ENCODE measurements at places on chromosomes 2 and 18. TPM values are rescaled to one million over a fixed set of nuclear protein-coding genes. Genes with fewer than 3 reads are reported as not detected.

DNA sequence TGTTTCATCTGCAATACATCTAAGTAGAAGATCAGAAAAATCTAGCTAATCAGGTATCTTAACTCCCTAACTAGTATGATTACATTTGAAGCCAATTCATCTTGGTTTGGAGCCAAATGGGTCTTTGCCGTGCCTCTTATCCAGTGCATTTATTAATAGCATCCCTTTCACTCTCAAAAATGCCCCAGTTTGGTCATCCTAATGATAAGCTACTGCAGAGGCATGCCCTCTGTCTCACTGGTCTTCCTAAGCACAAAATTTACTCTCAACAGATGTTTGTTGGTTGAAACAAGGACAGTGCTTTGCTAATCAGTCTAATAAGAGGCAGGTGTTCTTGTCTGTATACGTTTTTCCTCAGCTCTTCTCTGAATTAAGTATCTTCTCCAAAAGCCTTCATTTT is 403.2 kb downstream of the RAD51AP2 start:
- H3K27me3 ChIP-seq: no peaks in the 10 kb centered on the region
- no peaks in the 10 kb centered on the region for H3K4me1 ChIP-seq
- H3K36me3 ChIP-seq: no peaks in the 10 kb centered on the region

DNA sequence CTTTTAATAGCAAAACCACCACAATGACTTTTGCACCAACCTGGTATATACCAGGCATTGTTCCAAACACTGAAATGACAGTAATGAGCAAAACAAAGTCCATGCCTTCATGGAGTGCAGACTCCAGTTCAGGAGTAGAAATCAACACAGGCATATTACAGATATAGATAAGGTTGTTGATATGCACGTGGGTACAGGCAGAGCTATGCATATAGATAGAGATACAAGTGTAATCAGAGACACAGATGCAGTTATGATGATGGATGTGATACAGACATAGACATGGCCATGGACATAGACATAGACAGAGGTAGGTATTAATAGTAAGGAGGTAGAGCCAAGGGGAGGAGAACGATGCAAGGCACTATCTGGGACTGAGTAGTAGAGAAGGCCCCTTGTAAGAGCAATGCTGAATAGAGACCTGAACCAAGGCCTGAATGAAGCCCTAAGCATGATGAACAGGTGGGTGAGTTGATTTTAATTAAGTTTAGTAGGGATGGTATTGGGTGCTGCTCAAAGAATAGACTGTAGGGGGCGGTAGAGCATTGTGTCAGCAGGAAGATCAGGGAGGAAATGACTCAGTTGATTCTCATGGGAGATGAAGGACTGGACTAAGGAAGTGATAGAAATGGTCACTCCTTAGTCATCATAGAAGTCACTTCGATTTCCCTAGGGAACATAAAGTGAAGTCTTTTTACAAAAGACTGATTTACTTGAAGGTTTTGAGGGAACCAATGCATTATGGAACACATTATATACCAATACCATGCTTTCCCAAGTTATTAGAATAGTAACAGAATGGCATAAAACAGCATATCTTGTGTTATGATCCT is 39.4 kb downstream of the CMPK2 start:
- H3K27me3 ChIP-seq: peaks cover 2% of the 10 kb centered on the region
- H3K36me3 ChIP-seq: no peaks in the 10 kb centered on the region

GALR1 gene
- not detected for total RNA-seq

DNA sequence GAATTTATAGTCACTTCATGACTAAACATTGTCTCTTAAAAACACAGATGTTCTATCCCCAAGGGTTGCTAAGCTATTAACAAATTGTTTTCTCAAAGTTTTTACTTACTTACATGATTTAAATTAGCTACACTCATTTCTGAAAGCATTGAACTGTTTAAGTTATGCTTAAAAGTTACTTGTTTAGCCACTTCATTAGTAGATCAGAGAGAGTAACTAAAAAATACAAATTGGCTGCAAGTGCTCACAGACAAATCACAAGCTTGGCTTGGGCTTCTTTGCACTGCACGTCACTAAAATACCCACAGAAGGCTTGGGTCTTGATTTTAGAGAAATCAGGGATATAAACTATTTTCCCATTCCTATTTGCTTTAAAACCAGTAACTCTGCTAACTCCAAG is 114.1 kb upstream of the SMAD7 start:
- no peak for DNase-seq
- no peaks in the 10 kb centered on the region for H3K27me3 ChIP-seq
- H3K4me1 ChIP-seq: no peaks in the 10 kb centered on the region
- no peaks in the 10 kb centered on the region for H3K36me3 ChIP-seq
- no peak overlapping the region for H3K27ac ChIP-seq
- no peak overlapping the region for H3K4me3 ChIP-seq

DNA sequence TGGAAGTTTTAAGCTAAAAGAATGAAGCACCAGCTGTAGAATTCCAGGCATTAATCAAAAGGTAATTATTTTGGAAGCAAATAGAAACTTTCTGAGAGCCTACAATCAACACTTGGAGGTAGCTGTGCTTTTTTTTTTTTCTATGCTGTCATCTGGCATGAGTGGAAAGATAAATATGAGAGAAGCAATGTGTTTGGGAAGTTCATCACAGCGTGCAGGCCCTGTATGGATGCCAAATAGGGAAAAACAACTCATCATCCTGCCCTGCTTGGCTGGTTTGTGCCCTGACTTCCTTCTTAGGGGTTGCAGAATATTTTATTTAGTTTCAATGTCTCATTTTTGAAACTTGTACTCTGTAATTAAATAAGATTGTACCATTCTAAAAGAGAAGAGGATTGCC is 437.4 kb downstream of the PIK3C3 start:
- no peaks in the 10 kb centered on the region for H3K36me3 ChIP-seq
- H3K4me1 ChIP-seq: no peaks in the 10 kb centered on the region
- no peaks in the 10 kb centered on the region for H3K27me3 ChIP-seq

GRCh38 chr18:907115-907884 is 2.6 kb downstream of the ADCYAP1 start:
- no peak overlapping the region for H3K4me3 ChIP-seq
- H3K27ac ChIP-seq: no peak overlapping the region
- H3K27me3 ChIP-seq: peaks cover 98% of the 10 kb centered on the region
- no peak for DNase-seq
- H3K4me1 ChIP-seq: peaks cover 7% of the 10 kb centered on the region

GRCh38 chr18:9135912-9136314 is 668 bp upstream of the ANKRD12 start:
- peak overlapping the region; percentile 53 for H3K27ac ChIP-seq
- no peaks in the 10 kb centered on the region for H3K27me3 ChIP-seq
- H3K4me3 ChIP-seq: peak overlapping the region; percentile 61

GRCh38 chr18:69957747-69958146 is 10.1 kb upstream of the CD226 start:
- H3K27ac ChIP-seq: no peak overlapping the region
- DNase-seq: no peak
- H3K4me1 ChIP-seq: no peaks in the 10 kb centered on the region
- H3K4me3 ChIP-seq: no peak overlapping the region
- no peaks in the 10 kb centered on the region for H3K27me3 ChIP-seq

GRCh38 chr2:9144046-9144445 is 62.6 kb upstream of the ASAP2 start:
- no peak overlapping the region for H3K4me3 ChIP-seq
- peaks cover 5% of the 10 kb centered on the region for H3K4me1 ChIP-seq
- DNase-seq: no peak
- H3K36me3 ChIP-seq: no peaks in the 10 kb centered on the region
- H3K27ac ChIP-seq: no peak overlapping the region
- H3K27me3 ChIP-seq: no peaks in the 10 kb centered on the region

LYG2 gene
- not detected for total RNA-seq

LOXHD1 gene
- total RNA-seq: not detected

ZCCHC2 gene
- 27.2 TPM for total RNA-seq

DNA sequence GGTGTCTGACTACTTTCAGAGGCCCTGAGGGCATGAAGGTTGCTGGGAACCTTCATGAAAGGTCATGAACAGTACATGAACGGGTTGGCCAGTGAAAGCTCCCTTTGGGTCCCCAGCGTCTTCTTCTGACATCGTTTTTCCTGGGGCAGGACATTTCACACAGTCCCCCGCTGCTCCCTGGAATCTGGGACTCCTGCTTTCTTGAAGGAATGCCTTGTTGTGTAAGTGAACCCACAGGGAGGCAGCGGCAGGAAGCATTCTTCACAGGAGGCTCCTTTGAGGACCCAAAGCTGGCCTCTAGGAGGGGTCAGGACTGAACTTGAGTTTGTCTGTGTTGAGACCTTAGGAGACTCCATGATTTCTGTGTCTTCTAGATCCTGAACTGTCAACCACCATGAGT is 144.3 kb downstream of the KCNE4 start:
- H3K4me3 ChIP-seq: no peak overlapping the region
- no peaks in the 10 kb centered on the region for H3K36me3 ChIP-seq
- H3K27me3 ChIP-seq: no peaks in the 10 kb centered on the region
- no peak for DNase-seq

MOCOS gene
- total RNA-seq: 0.85 TPM

CCBE1 gene
- total RNA-seq: not detected

DNA sequence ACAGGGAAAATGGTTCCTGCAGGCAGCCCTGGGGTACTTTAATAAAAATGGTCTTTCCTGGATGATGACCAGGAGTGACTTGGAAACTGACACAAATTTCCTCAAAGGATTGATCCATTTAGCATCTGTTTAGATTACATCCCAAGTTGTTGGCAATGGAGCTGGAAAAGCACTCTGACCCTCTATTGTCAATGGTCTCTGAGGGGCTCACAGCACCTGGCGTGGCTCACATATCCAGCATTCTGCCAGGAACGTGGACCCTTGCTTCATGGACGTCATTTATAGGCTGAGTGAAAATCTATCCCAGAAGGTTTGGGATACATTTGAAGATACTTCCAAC is 43.8 kb downstream of the SERTAD2 start:
- DNase-seq: no peak
- H3K27ac ChIP-seq: no peak overlapping the region
- H3K4me1 ChIP-seq: no peaks in the 10 kb centered on the region
- H3K27me3 ChIP-seq: peaks cover 2% of the 10 kb centered on the region
- H3K36me3 ChIP-seq: no peaks in the 10 kb centered on the region
- H3K4me3 ChIP-seq: no peak overlapping the region

DNA sequence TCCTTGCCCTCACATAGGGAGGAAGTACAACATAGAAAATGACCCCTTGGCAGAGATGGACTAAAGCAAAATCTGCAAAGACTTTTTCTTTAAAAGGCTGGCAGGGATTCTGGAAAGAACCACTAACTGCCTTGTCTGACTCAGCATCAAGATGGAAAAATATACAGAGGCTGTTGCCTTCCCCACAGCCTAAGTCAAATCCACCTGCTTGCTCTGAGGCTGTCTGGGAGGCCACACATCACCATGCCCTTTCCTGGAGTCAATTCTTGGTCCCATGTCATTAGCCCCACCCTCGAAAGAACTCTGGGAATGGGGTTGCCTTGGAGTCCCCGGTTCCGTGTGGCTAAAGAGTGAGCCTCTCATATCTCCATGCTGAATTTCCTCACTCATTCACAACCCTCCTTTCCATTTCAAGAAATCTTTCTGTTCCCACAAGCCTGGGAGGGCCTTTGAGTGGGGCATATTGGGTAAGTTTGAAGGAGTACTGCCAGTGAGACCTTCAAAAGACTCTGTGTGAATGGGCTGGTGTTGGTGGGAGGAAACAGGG is 39.4 kb downstream of the BMP10 start:
- H3K4me3 ChIP-seq: peak overlapping the region; percentile 4
- DNase-seq: peak; percentile 88
- peak overlapping the region; percentile 95 for H3K27ac ChIP-seq
- H3K27me3 ChIP-seq: no peaks in the 10 kb centered on the region
- no peaks in the 10 kb centered on the region for H3K36me3 ChIP-seq
